ENCODE measurements at places on chromosomes 13 and 19.

DNA sequence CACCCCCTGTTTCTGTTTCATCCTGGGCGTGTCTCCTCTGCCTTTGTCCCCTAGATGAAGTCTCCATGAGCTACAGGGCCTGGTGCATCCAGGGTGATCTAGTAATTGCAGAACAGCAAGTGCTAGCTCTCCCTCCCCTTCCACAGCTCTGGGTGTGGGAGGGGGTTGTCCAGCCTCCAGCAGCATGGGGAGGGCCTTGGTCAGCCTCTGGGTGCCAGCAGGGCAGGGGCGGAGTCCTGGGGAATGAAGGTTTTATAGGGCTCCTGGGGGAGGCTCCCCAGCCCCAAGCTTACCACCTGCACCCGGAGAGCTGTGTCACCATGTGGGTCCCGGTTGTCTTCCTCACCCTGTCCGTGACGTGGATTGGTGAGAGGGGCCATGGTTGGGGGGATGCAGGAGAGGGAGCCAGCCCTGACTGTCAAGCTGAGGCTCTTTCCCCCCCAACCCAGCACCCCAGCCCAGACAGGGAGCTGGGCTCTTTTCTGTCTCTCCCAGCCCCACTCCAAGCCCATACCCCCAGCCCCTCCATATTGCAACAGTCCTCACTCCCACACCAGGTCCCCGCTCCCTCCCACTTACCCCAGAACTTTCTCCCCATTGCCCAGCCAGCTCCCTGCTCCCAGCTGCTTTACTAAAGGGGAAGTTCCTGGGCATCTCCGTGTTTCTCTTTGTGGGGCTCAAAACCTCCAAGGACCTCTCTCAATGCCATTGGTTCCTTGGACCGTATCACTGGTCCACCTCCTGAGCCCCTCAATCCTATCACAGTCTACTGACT, at the start of gene KLK3:
Gene KLK3 (plus strand): TSS at position 280 of the 775 bp plus-strand sequence. CDS start 41 bp downstream, at position 321.
- DNase-seq: no peak

- DNase-seq: peak; percentile 8
Observed at GRCh38 chr13:21297447-21297846, 121.0 kb downstream of the MRPL57 start.

GRCh38 chr13:26705536-26705935, 55.0 kb downstream of the GPR12 start:
- no peak for DNase-seq

GRCh38 chr13:40618581-40619478, 47.6 kb downstream of the FOXO1 start:
- no peak for DNase-seq

DNA sequence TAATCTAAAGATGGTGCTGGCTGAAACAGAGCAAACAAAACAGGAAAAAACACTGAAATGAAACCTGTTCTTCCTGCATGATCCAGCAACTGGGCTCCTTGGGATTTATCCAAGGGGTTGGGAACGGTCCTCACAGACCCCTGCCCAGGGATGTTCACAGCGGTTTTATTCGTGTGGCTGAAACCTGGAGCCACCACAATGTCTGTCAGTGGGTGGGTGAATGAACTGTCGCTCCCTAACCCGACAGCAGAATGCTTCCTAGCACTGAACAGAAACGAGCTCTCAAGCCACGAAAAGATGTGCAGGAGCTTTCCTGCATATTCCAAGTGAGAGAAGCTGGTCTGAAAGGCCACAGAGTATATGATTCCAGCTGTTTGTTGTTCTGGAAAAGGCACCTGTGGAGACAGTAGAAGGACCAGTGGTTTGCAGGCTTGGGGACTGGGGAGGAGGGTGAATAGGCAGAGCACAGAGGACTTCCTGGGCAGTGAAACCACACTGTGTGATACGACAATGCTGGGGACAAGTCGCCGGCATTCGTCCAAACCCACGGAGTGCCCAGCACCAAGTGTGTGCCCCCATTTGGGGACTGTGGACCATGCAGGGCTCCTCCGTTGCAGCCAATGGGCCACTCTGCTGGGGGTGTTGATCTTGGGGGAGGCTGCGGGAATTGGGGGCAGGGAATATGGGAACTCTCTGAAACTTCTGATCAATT, 73.9 kb downstream of the TEX29 start:
- no peak for DNase-seq

DNA sequence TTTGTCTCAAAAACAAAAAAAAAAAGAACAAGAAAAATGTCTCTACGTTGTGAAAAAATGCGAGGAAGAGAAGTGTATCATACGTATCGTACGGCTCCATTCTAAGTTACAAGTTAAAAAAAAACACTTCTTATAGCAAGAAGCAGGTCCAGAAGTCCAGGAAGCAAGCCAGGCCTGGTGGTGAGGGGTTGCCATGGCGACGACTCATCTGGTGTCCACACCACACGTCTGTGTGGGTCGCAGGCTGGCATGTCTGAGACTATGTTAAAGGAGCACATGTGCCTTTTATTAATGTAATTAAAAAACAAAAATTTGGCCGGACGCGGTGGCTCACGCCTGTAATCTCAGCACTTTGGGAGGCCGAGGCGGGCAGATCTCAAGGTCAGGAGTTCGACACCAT, 5.9 kb downstream of the MED16 start:
- DNase-seq: peak; percentile 46

DNA sequence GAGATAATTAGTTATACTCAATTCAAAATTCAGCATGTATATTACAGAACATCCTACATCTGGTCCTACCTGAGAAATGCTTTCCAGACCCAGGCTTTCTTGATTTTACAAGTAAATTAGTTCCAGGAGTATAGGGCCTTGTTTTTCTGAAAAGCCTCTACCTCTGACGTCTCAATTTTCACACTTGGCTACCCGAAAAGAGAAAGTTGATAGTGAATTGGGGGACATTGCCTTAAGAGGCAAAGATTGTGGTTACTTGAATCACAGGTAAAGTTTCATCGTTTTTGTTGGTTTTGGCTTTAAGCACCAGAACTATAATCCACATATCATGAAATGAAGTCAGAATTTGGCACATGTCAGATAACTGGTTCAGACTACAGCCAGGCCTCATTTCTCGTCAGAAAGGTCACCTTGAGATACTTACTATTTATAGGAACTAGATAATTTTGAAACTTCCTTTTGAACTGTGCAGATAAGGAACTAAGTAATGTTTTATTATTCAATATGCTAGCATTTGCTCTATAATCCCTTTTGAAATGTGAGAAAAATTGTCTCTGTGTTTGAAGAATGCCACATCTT, 30.8 kb downstream of the FAM124A start:
- DNase-seq: no peak

DNA sequence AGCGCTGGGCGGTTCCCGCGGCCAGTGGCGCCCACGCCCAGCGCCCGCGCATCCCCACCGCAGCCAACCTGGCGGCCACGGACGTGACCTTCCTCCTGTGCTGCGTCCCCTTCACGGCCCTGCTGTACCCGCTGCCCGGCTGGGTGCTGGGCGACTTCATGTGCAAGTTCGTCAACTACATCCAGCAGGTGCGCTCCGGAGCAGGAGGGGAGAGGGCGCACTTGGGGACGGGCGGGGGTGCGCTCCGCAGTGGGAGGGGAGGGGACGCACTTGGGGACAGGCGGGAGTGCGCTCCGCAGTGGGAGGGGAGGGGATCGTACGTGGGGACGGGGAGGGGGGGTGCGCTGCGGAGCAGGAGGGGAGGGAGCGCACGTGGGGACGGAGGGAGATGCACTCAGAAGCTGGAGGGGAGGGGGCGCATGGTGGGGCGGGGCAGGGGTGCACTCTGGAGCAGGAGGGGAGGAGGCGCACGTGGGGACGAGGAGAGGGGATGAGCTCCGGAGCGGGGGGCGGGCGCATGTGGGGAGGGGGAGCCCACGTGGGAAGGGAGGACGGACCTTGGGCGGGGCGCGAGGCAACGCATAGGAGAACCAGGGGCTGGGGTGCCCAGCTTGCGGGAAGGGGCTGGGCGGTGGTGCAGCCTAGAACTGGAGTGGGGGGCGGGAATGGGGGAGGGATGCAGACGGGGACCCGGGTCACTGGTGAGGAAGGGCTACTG, 1.5 kb downstream of the KISS1R start:
- no peak for DNase-seq

- no peak for DNase-seq
Observed at GRCh38 chr13:110132225-110132982, 174.6 kb downstream of the COL4A1 start.

- DNase-seq: peak; percentile 45
Observed at GRCh38 chr19:10510301-10510802, 6.9 kb downstream of the S1PR5 start.

- DNase-seq: no peak
Observed at GRCh38 chr19:48308631-48309586, 16.4 kb upstream of the EMP3 start.

- DNase-seq: peak; percentile 59
Observed at GRCh38 chr19:45250832-45251451, at the start of gene MARK4. Gene MARK4 (plus strand): TSS chr19:45251271. CDS start chr19:45251589, 318 bp downstream.

DNA sequence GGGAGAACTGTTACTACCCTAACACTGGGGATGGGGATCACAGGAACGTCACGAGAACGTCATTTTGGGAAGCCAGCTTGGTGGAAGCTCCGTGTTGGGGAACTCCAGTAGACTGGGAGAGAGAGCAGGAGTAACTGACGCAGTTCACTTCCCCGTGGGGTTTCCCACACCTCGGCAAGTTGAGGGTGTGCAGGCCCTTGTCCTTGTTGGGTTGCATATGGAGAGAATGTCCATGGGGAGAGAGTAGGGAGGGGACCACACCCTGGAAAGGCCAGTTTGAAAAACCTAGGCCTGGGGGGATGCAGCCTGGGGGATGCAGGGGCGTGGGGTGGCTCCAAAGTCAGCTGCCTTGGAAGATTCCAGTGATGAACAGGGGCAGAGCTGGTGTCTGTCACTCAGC, 50.7 kb upstream of the MCF2L start:
- no peak for DNase-seq

DNA sequence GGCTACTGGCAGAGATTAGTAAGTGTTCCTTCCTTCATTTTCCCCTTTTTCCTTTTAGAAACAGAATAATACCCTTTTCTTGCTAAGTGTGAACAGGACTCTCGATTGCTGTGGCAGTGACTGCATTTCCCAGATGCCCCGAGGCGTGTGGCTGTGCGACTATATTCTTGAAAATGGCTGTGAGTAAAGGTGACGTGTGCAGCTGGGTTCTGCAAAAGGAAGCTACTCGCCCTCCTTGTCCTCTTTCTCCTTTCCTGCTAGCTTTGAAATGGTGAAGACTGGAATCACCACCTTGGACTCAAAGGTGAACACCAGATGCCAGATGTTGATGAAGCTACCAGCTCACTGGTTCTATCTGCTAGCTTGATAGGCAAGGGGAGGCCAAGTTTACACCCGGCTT, 121.4 kb downstream of the MIPEP start:
- no peak for DNase-seq

DNA sequence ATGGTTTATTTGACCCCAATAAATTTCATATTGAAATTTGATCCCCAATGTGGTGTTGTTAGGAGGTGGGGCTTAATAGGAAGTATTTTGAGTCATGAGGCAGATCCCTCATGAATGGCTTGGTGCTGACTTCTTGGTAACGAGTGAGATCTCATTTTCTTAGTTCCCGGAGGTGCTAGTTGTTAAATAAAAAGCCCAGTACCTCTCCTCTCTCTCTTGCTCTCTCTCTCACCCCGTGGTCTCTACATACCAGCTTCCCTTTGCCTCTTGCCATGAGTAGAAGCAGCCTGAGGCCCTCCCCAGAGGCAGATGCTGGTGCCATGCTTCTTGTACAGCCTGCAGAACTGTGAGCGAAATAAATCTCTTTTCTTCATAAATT, 39.4 kb upstream of the KATNAL1 start:
- no peak for DNase-seq

DNA sequence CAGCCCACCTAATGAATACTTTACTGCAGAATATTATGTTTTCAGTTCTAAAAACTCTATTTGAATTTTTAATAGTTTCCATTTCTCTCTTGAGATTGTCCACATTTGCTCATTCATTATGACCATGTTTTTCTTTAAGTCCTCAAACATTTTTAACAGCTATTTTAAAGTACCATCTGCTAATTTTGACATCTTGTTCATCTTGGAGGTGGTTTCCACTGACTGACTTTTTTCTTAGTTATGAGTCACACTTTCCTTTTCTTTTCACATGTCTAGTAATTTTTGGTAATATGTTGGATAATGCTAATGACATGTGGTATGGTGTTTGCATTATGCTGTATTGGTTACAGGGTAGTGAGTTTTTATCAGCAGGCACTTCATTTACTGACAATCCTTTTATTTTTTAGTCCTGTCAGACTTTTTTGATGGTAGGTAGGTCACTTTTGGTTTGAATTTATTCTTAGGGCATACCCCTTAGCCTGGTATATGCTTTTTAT, 15.4 kb upstream of the ESD start:
- no peak for DNase-seq

GRCh38 chr19:14530005-14530348, 583 bp downstream of the TECR start:
- DNase-seq: no peak

GRCh38 chr13:102682211-102682610, 12.6 kb downstream of the METTL21C start:
- DNase-seq: no peak

- DNase-seq: peak; percentile 10
Observed at GRCh38 chr13:35690581-35691207, 214.2 kb upstream of the MAB21L1 start.

- DNase-seq: no peak
Observed at GRCh38 chr19:18769989-18770528, 21.0 kb downstream of the COMP start.

DNA sequence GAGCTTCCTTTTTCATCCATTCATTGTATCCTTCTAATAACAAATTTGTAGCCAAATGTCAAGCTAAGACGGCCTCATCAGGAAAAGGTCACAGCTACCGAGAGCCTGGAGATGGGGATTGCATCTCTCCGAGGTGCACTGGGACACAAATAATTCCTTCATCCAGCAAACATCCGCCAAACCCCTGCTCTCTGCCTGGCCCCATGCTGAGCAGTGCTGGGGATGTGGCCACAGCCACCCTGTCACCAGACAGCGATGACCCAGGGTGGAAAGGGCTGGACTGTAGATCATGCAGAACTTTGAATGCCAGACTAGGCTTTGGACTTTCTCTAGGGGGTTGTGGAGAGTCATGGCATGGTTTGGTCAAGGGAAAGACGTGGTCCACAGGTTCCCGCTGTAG, 1.9 kb downstream of the TOMM40 start:
- no peak for DNase-seq

GRCh38 chr13:30235216-30235615, 72.1 kb downstream of the KATNAL1 start:
- no peak for DNase-seq

DNA sequence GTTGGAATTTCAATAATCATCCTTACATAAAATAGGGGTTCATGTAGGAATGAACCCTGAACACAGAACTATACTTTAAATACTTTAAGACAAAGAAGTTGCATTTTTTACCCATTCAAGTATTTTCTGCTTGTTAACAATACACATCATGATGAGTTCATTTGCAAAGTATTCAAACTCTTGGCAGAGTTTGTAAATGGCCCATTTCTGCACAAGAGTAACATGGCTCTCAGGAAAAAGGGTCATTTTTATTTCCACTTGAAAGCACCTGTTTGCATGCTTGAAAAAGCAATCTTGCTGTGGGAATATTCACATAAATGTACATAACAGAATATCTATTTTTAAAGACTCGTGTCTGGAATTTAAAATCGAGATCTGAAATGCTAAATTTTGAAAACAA, 18.1 kb downstream of the ESD start:
- DNase-seq: peak; percentile 14

All from kidney tubule cell (primary cell).